ENCODE measurements at places on chromosomes 7 and 10.

GRCh38 chr7:36456548-36456947 lies 66.9 kb downstream of the ANLN start:
- no peak for DNase-seq

GRCh38 chr7:19353180-19353579 lies 208.0 kb upstream of the FERD3L start:
- no peak for DNase-seq

DNA sequence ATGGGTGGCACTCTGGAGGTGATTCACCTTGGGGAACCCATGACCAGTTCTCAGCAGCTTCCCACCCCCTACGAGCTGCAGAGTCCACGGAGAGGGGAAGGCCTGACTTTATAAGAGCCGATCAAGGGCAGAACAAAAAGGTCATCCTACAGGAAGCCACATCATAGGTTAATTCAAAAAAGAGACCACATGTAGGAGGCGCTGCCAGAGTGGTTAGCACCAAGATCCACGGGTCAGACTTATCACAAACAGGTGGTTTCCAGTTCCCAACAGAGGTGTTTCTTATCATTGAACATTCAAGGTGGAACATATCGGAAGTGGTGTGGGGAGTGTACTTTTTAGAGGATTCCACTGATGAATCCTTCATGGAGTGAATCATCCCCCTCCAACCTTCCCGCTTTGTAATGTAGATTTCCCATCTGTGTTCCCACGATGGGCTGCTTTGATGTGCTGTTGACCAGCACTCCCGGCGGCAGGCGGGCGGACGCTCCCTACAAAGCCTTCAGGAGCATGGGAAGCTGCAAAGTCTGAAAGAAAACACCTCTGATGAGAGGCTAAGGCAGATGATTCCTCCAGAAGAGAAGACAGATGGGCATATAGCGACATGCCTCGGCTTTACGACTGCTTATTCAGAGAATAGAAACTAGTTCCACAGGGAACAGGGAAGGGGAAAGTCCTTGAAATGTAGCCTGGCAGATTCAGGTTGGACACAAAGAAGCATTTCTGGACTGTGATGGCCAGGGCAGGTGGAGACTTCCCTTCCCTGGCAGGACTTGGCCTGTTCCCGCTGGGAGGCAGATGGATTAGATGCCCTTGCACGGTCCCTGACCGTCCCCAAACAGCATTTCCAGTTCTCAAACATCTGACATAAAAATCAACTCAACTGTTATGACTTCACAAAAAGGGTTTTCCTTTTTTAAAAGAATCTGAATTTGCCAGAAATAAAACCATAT lies 66.5 kb downstream of the AFAP1L2 start:
- no peak for DNase-seq

GRCh38 chr10:59362144-59362958 lies at the start of gene FAM13C:
FAM13C (minus strand) TSS chr10:59362549; CDS start chr10:59362460, 89 bp downstream.
- DNase-seq: no peak

DNA sequence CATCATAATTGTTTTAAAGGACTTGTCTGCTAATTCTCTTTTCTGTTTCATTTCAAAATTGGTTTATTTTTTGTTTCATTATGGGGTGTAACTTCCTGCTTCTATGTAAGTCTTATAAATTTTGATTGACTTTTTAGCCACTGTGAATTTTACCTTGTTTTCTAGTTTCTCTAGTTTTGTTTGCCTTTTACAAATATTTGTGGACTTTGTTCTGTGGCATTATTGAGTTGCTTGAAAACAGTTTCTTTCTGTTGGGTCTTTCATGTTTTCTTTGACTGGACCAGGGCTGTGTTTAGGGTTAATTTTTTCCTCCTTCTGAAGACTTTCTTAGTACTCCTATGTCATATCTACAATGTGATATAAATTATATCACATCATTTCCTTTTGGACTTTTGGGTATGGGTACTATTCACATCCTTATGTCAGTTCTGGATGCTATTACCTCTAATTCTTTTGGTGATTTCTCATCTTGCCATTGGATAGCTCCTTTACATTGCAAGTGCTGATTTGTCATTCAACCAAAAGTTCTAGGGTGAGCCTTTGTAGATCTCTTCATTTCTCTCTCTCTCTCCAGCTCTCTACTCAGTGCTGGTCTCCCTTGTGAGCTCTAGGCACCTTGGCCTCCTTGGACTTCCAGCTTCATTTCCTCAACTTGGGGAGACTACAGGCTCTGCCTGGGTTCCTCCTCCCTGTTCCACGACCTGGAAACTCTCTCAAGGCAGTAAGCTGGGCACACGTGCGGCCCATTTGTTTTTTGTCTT lies 36.9 kb downstream of the MLLT10 start:
- DNase-seq: no peak

- no peak for DNase-seq
Observed at GRCh38 chr7:20193873-20194272, 23.3 kb downstream of the MACC1 start.

DNA sequence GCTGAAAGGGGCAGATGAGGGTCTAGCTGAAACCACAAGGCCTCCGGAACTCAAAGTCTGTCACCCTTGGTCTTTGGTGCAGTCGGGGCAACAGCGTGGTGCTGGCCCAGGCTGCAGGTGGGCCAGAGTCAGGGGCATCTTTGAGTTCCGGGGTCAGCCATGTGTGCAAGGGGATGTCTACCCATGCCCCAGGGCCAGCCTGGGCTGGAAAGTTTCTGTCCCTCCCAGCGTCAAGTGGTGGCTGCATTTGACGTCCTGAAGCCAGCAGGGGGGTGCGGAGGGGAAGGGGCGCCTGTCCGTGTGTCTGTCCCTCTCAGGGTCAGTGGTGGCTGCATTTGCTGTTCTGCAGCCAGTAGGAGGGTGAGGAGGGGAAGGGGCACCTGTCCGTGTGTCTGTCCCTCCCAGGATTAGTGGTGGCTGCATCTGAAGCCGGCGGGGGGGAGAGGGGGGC lies 638 bp downstream of the BRAT1 start:
- no peak for DNase-seq

DNA sequence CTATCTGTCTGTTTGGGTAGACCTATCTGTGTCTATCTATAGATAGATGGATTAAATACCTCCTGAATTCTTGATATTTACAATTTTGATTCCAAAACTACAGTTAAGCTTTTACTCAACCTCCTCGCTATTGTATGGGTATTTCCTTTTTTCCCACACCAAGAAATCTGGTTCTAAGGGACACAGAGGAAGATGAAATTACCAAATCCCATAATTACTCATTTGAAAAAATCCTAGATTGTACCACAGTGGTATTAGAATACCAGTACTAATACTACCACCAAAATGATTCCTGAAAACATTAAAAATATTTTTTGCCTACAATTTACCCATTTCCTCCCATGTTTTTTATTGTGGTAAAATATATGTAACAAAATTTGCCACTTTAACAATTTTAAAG lies 53.2 kb downstream of the LRGUK start:
- DNase-seq: no peak

DNA sequence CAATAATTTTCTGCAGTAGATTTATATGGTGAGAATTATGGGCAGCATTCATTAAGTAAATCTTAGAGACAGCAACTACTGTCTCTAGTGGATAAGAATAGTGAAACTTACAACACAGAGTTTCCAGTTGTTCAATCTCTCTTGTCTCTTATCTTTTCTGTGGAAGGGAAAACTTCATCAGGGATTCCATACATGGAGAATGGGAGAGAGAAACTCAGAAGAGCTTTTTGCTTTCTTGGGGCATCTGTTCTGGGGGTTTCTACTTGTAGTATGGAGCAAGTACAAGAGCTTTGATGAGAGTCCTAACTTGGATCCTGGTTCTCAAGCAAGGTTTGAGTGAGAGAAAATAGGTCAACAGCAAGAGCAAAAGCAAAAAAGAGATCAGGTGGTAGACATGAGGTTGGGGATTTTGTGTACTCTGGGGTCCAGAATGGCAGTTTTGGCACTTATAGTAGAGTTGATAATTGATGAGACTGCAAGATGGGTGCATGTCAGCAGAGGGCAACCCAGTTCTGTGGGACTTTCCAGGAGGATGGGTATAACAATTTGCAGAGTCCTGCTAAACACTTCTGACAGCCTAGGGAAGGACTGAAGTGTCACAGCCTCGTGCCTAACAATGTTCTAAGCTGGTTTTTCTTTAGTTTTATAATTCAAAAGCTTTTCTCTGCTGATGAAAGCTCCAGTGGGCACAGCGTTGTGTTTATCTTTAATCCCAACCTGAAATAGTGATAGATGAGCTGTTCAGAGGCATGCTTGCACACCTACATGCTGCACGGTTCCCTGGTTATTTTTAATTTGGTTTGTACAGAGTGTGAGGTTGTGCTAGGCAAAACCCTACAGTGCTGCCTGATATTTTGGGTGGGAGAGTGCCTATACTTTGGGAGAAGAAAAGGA lies 32.0 kb upstream of the STRIP2 start:
- no peak for DNase-seq

GRCh38 chr10:126215746-126216631 lies 172.3 kb downstream of the ADAM12 start:
- no peak for DNase-seq

DNA sequence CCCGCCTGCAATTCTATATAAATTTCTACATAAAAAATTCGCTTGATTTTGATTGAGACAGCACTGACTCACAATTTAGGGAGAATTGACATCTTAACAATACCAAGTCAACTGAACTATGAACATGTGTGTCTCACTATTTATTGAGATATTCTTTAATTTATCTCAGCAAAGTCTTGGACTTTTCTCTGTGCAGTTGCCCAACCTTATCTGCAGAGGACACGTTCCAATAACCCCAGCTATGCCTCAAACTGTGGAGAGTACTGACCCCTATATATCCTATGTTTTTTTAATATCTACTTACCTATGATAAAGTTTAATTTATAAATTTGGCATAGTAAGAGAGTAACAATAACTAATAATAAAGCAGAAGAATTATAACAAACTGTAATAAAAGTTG lies 69.4 kb upstream of the PIP4K2A start:
- DNase-seq: no peak

DNA sequence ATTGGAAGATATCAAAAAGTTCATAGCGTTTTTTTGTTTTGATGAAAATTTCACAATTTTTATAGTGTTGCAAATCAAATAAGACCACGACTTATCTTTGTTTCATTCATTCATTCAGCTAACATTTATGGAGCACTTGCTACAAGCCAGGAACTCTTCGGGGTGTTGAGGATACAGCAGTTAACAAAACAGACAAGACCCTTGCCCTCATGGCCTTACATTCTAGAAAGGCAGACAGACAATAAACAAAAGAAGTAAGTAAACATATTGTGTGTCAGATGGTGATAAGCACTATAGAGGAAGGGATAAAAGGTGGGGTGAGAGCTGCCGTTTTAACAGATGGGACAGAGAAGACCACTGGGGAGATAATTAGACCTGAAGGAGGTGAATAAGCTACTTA lies 41.6 kb upstream of the GSAP start:
- no peak for DNase-seq

DNA sequence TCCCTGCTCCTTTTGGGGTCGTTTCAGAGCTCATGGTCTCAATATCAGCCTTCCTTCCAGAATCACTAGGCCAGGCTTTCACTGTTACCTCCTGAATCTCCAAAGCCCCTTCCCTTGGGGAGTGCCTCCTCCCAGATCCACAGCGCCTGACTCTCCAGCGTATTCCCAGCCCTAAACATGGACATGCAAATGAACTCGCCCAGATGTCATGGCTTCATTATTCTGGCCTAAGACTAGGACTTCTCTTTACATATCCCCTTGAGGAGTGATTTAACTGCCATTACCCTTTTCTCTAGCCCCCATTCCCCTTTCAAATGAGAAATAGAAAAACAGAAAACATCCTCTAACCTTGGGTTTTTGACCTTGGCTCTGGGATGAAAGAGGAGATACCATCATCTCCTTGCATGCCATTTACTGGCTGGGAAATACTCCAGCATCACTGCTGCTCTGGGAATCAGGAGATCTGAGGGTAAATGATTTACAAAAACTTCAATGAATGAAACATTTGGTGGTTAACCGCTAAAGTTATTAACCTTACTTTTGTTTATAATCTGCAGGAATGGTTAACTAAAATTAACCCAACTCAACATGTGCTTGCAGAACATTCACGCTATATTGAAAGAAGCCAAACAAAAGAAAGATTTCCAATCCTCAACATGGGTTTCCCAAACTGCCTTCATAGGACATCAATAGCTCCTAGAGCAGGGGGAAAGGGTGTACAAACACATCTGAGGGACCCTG lies 37.0 kb downstream of the FAM171A1 start:
- no peak for DNase-seq

GRCh38 chr7:23184709-23185359 lies 3.0 kb downstream of the NUP42 start:
- no peak for DNase-seq

- DNase-seq: no peak
Observed at GRCh38 chr10:112177247-112177646, 6.3 kb downstream of the GPAM start.

- DNase-seq: no peak
Observed at GRCh38 chr7:135933509-135934188, 43.5 kb downstream of the MTPN start.

DNA sequence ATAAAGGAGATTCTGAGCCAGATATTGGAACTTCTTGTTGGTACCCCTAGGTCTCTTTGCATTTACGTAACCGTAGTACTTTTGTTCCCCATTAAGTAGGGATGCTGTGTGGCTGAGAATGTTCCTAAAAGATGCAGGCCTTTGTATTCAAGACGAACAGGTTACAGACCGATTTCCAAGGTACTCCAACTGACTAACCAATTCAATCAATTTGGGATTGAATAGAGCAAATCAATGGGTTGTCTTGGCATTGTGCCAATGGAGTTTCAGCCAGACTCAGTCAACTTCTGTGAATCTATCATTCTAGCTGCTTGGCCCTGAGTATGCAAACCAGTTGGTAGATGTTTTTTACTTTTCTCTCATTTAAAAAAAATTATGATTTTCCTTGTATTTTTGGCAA lies 347.3 kb upstream of the NPVF start:
- DNase-seq: no peak

DNA sequence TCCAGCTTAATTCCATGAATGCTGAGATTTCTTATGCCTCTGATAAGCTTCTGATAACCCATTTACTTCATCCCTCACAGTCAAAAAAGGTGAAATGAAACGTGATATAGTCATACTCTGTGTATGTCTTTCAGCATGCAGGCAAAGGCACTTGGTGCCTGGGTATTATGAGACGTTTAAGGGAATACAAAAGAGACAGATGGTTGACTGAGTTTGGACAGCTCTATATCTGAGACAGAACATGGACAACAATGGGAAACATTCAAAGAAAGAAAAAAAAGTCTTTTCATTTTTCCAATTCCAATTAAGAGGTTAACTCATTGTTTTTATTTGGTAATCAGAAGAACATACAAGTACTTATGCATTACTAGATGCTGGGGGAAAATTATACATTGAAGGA lies 96.2 kb downstream of the PPP1R17 start:
- no peak for DNase-seq

DNA sequence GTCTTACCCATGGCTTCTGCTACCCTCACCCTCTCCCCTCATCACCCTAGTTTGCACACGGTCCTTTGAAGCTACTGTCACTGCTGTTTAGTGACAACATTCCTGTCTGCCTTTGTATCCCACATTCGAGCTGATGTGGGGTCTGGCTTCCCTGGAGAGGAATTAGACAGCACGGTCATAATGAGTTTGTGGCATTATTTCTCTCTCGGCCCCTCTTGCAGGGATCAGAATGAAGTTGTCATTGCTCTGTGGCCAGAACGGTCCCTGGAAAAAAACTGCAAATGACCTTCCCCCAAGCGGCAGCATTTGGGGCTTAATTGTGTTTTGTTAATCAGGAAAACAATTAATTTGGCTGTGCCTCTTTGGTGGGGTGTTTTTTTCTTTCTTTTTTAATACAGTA lies 317.2 kb upstream of the PODXL start:
- DNase-seq: no peak

- no peak for DNase-seq
Observed at GRCh38 chr10:63155388-63156020, 22.4 kb downstream of the NRBF2 start.

Data from NCI-H1436 treated with DMSO at 0.1 percent for 48 hours (cell line).